ENCODE measurements at places on chromosomes 7 and 10.

GRCh38 chr7:66504131-66504530 lies 124.5 kb upstream of the KCTD7 start:
- no peak for DNase-seq
- H3K27me3 ChIP-seq = no peaks in the 10 kb centered on the region
- H3K4me1 ChIP-seq = no peaks in the 10 kb centered on the region
- no peak overlapping the region for H3K4me3 ChIP-seq
- H3K27ac ChIP-seq = no peak overlapping the region

- no peak overlapping the region for H3K4me3 ChIP-seq
- H3K36me3 ChIP-seq = no peaks in the 10 kb centered on the region
- H3K27me3 ChIP-seq = no peaks in the 10 kb centered on the region
- no peak for DNase-seq
- H3K27ac ChIP-seq = no peak overlapping the region
- no peaks in the 10 kb centered on the region for H3K4me1 ChIP-seq
Observed at GRCh38 chr10:127715782-127716378, 21.1 kb upstream of the FOXI2 start.

GRCh38 chr7:25632616-25633015 lies 404.3 kb upstream of the NPVF start:
- no peak overlapping the region for H3K4me3 ChIP-seq
- H3K36me3 ChIP-seq = no peaks in the 10 kb centered on the region
- no peaks in the 10 kb centered on the region for H3K4me1 ChIP-seq
- no peak overlapping the region for H3K27ac ChIP-seq
- DNase-seq = no peak

GRCh38 chr7:41930538-41931262 lies 227.8 kb upstream of the INHBA start:
- H3K27ac ChIP-seq = no peak overlapping the region
- H3K4me3 ChIP-seq = no peak overlapping the region
- H3K36me3 ChIP-seq = no peaks in the 10 kb centered on the region
- DNase-seq = no peak
- no peaks in the 10 kb centered on the region for H3K4me1 ChIP-seq

DNA sequence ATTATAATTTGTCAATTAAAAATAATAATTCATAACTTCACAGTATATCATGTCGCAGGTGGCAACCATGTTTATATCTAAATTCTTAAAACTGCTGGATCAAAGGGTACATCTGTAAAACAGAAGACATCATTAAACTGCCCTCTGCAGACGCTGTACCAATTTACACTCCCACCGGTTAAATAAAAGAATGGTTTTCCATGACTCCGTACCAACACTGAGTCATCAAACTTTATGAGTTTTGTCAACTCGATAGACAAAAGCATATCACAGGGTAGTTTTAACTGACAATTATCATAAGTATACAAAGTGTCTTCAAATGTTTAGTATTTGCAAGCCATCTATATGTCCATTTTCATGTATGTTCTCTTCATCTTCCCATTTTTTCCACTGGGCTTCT lies 5.7 kb upstream of the GSTK1 start:
- H3K4me1 ChIP-seq = no peaks in the 10 kb centered on the region
- H3K36me3 ChIP-seq = no peaks in the 10 kb centered on the region

GRCh38 chr7:43569424-43569823 lies 13.5 kb upstream of the STK17A start:
- H3K36me3 ChIP-seq = no peaks in the 10 kb centered on the region
- H3K4me3 ChIP-seq = no peak overlapping the region
- H3K27me3 ChIP-seq = no peaks in the 10 kb centered on the region
- no peak for DNase-seq
- H3K27ac ChIP-seq = no peak overlapping the region

DNA sequence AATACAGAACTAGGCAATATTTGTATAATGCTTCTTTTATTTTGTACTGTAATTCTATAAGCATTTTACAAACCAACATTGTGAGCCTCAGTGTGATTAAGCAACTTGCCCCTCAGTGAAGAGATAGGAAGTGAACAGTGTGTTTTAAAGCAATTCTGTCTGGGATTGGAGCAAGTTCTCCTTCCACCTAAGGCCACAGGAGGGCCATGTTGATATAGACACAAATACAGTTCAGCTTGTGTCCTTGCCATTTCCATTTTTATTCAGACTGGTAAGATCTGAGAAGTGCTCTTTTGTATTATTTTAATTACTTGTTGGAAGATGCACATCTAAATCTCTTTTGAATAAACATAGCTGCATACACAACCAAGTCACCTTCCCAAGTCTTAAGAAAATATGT lies 416.3 kb upstream of the COBL start:
- H3K4me3 ChIP-seq = no peak overlapping the region
- no peaks in the 10 kb centered on the region for H3K36me3 ChIP-seq
- no peak for DNase-seq
- no peaks in the 10 kb centered on the region for H3K4me1 ChIP-seq
- no peaks in the 10 kb centered on the region for H3K27me3 ChIP-seq
- H3K27ac ChIP-seq = no peak overlapping the region

DNA sequence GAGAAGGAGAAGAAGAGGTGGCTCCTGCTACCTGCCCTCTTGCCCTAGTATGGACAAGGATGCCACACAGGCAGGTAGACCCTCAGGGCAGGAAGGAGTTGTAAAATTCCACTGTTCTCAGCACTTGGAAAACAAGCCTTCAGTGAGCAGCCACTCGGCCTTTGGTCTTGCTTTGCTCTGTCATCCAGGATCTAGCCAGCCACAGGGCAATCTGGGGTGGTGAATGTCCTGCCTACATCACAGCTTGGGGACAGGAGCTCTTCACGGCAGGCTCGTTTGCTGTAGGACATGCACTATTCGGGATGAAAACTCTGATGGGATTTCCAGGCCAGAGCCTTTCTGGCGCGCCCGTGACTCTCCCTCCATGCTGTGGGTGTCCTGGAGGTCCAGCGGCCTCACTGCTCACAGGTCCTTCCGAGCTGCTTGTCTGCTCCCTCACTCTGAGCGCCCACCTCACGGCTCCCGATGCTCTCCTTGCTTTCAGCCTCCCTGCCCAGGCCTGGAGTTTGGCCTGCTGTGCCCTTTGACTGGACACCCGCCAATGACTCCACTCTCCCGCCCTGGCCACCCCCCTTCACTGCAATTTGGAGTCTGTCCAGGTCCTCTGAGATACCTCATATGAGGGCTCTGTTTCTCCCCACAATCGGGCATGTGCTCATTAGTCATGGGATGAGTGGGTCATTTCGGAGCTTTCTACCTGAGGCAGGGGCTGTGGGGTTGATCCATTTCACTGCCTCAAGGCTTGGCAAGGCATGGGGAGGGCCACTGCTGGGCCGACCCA lies 227.2 kb upstream of the GRB10 start:
- no peak overlapping the region for H3K4me3 ChIP-seq
- H3K27ac ChIP-seq = no peak overlapping the region
- DNase-seq = no peak
- no peaks in the 10 kb centered on the region for H3K4me1 ChIP-seq
- H3K27me3 ChIP-seq = no peaks in the 10 kb centered on the region

DNA sequence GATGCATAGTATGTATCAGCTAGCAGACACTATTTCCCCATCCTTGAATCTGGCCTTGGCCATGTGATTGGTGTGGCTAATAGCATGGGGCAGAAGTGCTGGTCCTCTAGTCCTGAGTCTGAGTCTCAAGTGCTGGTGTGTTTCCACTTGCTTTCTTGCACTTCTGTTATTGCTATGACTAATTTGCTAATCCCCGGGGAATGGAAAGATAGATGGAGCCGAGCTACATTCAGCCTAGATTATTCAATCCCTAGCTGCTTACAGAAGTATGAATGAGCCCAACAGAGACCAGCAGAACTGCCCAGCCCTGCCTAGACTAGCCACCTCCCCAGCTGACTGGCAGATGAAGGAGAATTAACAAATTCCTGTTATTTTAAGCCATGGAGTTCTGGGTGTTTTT lies 53.2 kb upstream of the SYPL1 start:
- peaks cover 6% of the 10 kb centered on the region for H3K4me1 ChIP-seq
- H3K36me3 ChIP-seq = no peaks in the 10 kb centered on the region
- H3K4me3 ChIP-seq = no peak overlapping the region
- no peak overlapping the region for H3K27ac ChIP-seq
- no peaks in the 10 kb centered on the region for H3K27me3 ChIP-seq
- no peak for DNase-seq

GRCh38 chr10:114392112-114392835 lies 12.0 kb downstream of the AFAP1L2 start:
- no peak overlapping the region for H3K4me3 ChIP-seq
- no peaks in the 10 kb centered on the region for H3K27me3 ChIP-seq
- H3K4me1 ChIP-seq = no peaks in the 10 kb centered on the region
- DNase-seq = peak; percentile 44
- no peaks in the 10 kb centered on the region for H3K36me3 ChIP-seq
- H3K27ac ChIP-seq = no peak overlapping the region

- H3K27ac ChIP-seq = no peak overlapping the region
- H3K4me3 ChIP-seq = no peak overlapping the region
- DNase-seq = no peak
- no peaks in the 10 kb centered on the region for H3K4me1 ChIP-seq
Observed at GRCh38 chr7:76206633-76207032, 4.9 kb downstream of the SRRM3 start.

GRCh38 chr7:30003098-30003497 lies 13.5 kb upstream of the SCRN1 start:
- no peaks in the 10 kb centered on the region for H3K36me3 ChIP-seq
- H3K27ac ChIP-seq = no peak overlapping the region
- H3K4me1 ChIP-seq = peaks cover 3% of the 10 kb centered on the region
- no peak overlapping the region for H3K4me3 ChIP-seq

- no peak overlapping the region for H3K27ac ChIP-seq
- no peaks in the 10 kb centered on the region for H3K27me3 ChIP-seq
- H3K36me3 ChIP-seq = no peaks in the 10 kb centered on the region
- H3K4me1 ChIP-seq = no peaks in the 10 kb centered on the region
Observed at GRCh38 chr10:64760371-64760770, 1239.2 kb downstream of the REEP3 start.

GRCh38 chr7:96023387-96023786 lies 251.0 kb downstream of the DYNC1I1 start:
- no peak overlapping the region for H3K27ac ChIP-seq
- no peaks in the 10 kb centered on the region for H3K4me1 ChIP-seq
- no peak overlapping the region for H3K4me3 ChIP-seq
- peaks cover 3% of the 10 kb centered on the region for H3K36me3 ChIP-seq
- DNase-seq = no peak

- no peaks in the 10 kb centered on the region for H3K4me1 ChIP-seq
- DNase-seq = peak; percentile 54
- H3K4me3 ChIP-seq = no peak overlapping the region
- no peaks in the 10 kb centered on the region for H3K27me3 ChIP-seq
- no peaks in the 10 kb centered on the region for H3K36me3 ChIP-seq
Observed at GRCh38 chr10:78298835-78299234, 265.2 kb downstream of the RPS24 start.

GRCh38 chr7:70660154-70660818 lies 471.7 kb upstream of the GALNT17 start:
- peak; percentile 14 for DNase-seq
- H3K27me3 ChIP-seq = no peaks in the 10 kb centered on the region
- H3K4me1 ChIP-seq = no peaks in the 10 kb centered on the region

GRCh38 chr7:46545790-46546189 lies 624.7 kb upstream of the IGFBP3 start:
- no peak for DNase-seq
- H3K4me3 ChIP-seq = no peak overlapping the region
- no peaks in the 10 kb centered on the region for H3K36me3 ChIP-seq
- H3K4me1 ChIP-seq = no peaks in the 10 kb centered on the region

DNA sequence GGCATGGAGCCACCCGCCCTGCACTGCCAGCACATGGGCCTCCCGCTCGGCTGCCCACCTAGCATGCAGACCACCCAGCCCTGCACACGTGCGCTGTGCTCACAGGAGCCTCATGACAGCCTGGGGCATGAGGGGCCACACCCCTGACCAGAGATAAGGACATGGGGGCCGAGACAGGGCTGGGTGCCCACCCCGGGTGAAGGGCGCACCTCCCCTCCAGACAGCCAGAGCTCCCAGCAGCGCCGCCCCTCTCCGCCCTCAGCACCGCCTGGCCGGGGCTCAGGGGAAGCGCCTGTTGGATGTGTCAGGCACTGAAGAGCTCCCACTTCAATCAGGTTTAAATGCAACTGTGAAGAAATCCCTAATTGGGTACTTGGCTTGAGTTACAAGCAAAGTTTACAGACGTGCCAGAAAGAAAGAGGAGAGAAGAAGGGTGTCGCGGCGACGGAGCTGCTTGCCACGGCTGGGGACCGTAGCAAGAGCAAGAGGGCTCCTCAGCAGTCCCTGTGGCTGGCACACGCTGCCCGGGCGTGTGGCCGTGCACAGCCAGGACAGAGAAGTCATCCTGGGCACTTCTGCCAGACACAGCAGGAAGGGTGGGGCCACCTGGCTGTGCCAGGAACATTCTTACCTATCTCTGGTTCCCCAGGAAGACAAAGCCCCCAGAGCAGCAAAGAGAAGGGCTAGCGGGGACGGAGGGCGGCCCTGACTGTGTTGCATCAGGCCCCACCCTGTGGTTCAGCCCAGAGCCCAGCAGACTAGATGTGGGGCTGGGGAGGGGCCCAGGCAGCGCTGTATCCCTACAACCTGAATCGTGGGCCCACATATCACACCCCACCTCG lies 247.4 kb downstream of the ELFN1 start:
- H3K36me3 ChIP-seq = no peaks in the 10 kb centered on the region
- no peak for DNase-seq
- no peak overlapping the region for H3K4me3 ChIP-seq
- no peaks in the 10 kb centered on the region for H3K27me3 ChIP-seq

DNA sequence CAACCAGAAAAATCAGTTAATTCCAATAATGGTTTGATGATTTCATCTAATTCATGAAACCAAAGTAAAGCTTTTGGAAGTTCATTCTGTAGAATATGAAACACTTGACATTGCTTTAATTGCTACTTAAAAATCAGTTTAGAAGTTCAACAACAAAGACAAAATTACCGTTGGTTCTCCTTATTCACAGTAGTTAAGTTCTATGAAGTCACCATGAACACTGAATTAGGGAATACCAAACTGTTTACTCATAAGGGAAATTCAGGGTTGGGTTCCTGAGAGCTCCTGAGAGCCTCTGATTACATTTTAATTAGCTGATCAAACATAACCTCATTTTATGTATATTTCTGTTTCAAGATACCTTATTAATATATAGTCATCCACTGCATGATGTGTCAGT lies 46.2 kb downstream of the ZNF438 start:
- DNase-seq = no peak
- H3K4me3 ChIP-seq = no peak overlapping the region
- H3K27ac ChIP-seq = no peak overlapping the region
- H3K4me1 ChIP-seq = peaks cover 45% of the 10 kb centered on the region
- no peaks in the 10 kb centered on the region for H3K27me3 ChIP-seq

GRCh38 chr7:70165477-70166170 lies 567.3 kb downstream of the AUTS2 start:
- H3K36me3 ChIP-seq = no peaks in the 10 kb centered on the region
- no peaks in the 10 kb centered on the region for H3K4me1 ChIP-seq
- no peak overlapping the region for H3K27ac ChIP-seq
- no peaks in the 10 kb centered on the region for H3K27me3 ChIP-seq
- H3K4me3 ChIP-seq = no peak overlapping the region

DNA sequence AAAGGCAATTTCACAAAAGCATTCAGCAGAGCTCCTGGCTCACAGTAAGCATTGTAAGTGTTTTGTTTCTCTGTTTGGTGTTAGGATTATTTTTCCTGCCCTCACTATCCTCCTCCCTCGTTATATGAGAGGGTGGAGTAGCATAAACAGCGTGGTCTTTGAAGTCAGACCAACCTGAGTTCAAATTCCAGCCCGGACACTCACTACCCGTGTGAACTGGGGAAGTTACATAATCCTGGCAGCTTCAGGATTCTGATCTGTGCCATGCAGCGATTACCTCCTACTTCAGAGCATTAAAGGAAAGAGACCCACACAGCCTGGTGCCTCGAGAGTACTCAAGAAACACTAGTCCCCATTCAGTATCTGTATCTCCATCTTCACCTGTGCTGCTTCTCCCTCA lies 386.5 kb downstream of the INHBA start:
- H3K36me3 ChIP-seq = no peaks in the 10 kb centered on the region
- H3K27me3 ChIP-seq = no peaks in the 10 kb centered on the region
- H3K27ac ChIP-seq = no peak overlapping the region
- no peaks in the 10 kb centered on the region for H3K4me1 ChIP-seq
- DNase-seq = no peak
- H3K4me3 ChIP-seq = no peak overlapping the region

Data from ascending aorta (tissue), 2 donors.